Panc1 (cell line): ENCODE measurements at places on chromosomes 12 and 14. TPM values are rescaled to one million over a fixed set of nuclear protein-coding genes. Genes with fewer than 3 reads are reported as not detected.

DNA sequence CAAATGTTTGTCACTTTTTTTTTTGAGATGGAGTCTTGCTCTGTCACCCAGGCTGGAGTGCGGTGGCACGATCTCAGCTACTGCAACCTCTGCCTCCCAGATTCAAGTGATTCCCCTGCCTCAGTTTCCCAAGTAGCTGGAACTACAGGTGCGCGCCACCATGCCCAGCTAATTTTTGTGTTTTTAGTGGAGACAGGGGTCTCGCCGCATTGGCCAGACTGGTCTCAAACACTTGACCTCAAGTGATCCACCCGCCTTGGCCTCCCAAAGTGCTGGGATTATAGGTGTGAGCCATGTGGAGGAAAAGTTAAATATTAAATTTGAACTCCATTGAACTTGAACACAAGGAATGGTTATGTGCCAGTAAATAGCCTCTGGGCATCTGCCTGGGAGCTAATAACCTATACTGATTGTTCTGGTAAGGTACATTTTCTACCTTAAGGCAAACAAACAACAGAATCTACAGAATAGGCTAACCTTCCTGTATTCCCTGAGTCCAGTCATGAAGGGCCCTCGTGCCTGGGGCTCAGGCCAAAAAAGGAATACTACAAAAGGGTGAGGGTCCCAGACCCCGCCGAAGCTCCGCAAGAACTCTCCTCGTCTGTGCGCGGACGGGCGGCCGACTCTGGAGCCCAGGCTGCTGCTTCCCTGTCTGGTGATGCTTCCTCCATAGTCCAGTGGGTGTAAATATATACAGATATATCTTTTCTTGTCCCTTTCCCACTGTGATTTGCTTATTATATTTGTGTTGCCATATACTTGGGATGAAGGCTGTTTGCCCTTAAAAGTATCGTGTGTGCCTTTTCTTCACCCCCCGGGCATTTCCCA, 74.0 kb upstream of the EIF5 start:
- no peak for DNase-seq

DNA sequence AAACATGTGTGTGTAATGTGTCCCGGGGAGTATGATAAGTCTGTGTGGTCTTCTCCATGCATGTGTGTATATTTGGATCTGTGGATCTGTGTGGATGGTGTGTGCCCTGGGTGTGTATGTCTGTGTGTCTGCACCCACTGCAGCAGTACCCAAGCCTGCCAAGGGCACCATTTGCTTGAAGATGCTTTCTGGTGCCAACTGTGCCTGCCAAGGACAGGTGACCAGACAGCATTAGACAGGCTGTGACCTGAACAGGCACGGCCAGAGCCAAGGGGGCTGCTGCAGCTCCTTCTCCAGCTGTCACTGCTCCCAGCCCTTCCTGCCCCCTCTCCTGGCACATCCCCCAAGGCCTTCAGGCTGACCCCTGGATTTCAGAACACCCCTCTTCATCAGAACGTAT, 35.0 kb downstream of the DTX1 start:
- no peak for DNase-seq

- DNase-seq: no peak
Observed at GRCh38 chr12:2974560-2974971, 15.4 kb downstream of the TEAD4 start.

DNA sequence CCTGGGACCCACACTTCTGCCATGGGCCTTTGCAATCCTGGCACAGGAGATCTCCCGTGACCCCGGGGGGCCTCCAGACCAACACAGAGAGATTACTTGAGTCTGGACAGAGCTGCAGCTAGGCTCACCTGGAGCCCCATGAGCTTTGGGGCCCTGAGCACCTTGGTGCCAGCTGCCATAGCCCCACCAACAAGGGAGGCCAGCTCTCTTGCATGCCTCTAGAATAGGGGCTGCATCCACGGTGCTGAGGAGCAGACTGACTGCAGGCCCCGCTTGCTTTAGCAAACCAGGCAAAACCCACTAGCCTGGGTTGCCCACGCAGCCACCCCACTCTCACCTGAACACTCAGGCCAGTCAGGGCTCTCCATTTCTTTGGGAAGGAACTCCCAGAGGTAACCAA, 3.7 kb upstream of the OR4N2 start:
- DNase-seq: no peak

GRCh38 chr12:46187023-46187422, 81.8 kb downstream of the SLC38A1 start:
- DNase-seq: no peak

- DNase-seq: no peak
Observed at GRCh38 chr14:71586131-71586897, 345.9 kb upstream of the RGS6 start.

- DNase-seq: no peak
Observed at GRCh38 chr14:81550001-81550637, 16.5 kb upstream of the SEL1L start.

DNA sequence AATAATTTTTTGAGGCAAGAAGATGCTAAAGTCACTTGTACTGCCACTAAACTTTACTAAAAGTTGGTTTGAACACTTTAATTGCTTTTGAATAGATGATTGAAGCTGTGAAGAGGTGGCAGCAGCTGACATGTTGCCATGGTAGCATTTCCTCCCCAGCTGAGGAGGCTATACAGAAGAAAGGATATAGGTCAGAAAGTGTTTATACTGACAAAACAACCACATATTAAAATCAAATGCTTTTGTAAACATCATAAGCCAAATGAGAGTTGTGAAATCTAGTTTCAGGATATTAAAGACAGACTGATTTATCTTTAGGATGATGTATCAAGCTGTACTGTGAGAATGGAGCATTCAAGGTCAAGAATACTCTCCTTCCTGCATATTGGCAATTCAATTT, 41.7 kb downstream of the TSPAN19 start:
- DNase-seq: no peak

DNA sequence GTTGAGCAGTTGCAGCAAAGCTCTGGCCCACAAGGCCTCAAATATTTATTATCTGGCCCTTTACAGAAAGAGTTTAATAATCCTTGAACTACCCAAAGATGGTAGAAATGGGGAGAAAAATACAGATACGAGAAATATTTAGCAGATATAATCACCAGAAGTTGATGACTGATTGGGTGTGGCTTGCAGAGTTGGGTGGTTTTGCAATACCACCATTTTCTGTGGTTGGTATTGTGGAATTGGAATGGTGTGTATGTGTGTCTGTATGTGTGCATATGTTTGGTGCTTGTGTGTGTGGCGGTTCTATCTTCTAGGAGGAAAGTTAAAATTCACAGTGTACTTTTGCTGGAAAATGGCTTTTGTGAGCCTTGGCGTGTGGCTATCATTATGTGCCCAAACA, 85.4 kb upstream of the MANSC4 start:
- no peak for DNase-seq

DNA sequence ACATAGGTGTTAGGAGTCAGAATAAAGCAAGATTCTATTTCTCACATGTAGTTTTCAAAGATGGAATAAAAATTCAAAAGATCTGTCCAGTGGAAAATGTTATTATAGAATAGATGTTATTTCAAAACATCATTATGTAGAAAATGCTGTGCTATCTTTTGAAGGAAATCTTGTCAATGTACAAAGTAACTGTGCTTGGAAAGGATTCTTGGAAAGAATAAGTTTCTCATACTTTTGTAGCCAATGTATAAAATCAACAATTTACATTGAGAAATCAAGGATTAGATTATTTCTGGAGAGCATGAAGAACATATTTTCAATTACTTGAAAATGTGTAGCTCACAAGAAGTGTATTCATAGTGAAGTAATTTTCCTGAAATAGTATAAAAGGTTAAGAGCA, 532.5 kb upstream of the MGAT4C start:
- no peak for DNase-seq

- no peak for DNase-seq
Observed at GRCh38 chr14:68333262-68333661, 459.6 kb downstream of the ZFP36L1 start.

DNA sequence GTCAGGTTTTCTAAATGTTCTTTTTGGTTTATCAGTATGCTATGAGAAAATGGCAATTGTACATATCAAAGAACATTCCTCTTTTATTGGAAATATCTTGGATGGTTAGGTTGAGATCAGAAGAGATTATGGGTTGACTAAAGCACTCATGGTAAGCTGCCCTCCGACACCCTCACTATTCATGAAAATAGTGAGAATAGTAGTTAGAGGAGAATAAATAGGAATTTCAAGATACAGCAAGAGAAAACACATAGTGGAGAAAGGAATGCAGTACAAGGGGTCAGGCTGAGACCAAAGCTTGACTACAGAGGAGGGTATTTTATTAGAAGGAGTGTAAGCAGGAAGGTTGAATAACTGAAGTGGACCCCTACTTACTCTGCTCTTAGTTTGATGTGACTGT, 112.5 kb downstream of the PTPRQ start:
- no peak for DNase-seq

GRCh38 chr12:16384732-16385131, 37.3 kb downstream of the MGST1 start:
- DNase-seq: no peak

- no peak for DNase-seq
Observed at GRCh38 chr12:111881716-111882115, 39.7 kb downstream of the MAPKAPK5 start.

DNA sequence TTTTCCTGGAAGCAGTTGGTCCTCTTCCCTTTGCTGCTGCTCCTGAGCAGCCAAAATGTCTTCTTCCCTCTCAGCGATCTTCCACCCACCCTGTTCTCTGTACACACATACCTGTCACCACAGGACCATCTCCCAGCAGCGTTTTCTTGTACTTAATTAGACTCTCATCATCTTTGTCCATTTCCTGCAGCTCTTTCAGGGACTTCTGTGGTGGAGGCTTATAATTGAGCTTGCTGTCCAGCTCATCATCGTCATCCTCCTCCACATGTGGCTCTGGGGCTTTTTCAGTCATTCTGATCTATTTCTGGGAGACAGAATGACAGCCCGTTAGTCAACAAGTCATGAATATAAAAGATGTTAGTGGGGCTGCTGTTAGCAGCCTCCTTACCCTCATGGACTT, 11.0 kb downstream of the ARHGDIB start:
- no peak for DNase-seq

- no peak for DNase-seq
Observed at GRCh38 chr14:64746298-64747250, 42.4 kb downstream of the PLEKHG3 start.

GRCh38 chr14:96160913-96161310, 43.7 kb upstream of the BDKRB2 start:
- no peak for DNase-seq

- DNase-seq: no peak
Observed at GRCh38 chr12:25819691-25820090, 138.8 kb upstream of the RASSF8 start.

Gene PLCZ1
- total RNA-seq: not detected

Gene PCK2
- total RNA-seq: 24.5 TPM

Gene GPR137C
- total RNA-seq: 2.7 TPM

Gene SOX5
- total RNA-seq: 0.23 TPM

Gene SLC25A47
- total RNA-seq: not detected

Gene FBXO34
- 18.8 TPM for total RNA-seq

Gene ARHGAP9
- 0.92 TPM for total RNA-seq

Gene INHBC
- total RNA-seq: not detected

Gene RPS6KA5
- total RNA-seq: 2.6 TPM
